ENCODE measurements at places on chromosomes 11 and 22.

GRCh38 chr11:11555208-11555607, 66.6 kb downstream of the GALNT18 start:
- DNase-seq, result no peak

GRCh38 chr11:45933131-45933831, 10.8 kb downstream of the LARGE2 start:
- no peak for DNase-seq

DNA sequence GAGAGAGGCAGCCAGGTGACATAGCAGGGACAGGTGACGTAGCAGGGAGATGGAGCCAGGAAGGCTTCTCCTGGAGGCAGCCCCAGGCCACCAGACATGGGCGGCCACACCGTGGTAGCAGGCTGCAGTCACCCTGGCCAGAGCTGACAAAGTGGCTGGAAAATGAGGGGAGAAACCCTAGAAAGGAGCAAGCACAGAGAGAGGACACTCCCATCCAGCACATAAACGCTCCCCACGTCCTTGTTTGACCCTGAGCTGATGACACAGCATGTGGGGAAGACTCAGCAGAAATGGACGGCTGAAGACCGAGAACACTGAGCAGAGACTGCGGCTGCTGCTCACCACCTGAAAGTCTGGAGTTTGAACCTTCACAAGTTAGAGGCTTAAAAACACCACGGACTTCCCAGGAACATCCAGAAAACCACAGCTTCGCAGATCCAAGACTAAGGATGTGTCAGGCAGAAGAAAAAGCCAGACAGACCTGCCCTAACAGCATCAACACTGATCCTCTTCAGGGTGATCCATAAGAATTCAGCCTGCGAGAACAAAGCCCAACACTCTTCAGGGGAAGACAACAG, 28.7 kb downstream of the DRD4 start:
- DNase-seq, result no peak

DNA sequence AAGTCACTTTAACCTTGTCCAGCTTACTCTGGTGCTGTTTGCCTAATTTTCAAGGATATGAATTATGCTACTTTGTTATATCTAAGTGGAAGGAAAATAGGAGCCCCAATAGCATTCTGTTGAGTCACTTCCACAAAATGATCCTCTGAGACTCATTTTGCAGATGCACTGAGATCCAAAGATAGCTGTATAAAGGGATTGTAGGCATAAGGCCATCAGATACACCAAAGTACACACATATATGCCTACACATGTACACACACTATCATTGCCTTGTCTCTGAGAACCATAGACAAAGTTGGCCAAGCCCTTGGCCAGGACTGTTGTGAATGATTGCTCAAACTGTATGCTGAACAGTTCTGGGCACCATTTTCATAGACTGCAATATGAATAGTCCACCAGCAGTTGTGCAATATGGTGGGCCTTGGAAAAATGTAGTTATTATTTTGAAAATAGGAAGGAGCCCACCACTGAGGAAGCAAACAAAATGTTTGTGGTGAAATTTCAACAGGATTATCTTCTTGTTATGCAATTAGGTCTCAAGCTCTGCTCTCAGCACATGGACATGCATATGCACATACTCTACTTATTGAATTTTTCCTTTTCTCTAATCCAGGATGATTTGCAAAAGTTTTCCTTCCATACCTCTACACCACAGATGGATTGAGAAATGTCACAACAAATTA, 186.0 kb upstream of the CTSC start:
- DNase-seq, result no peak

Data from activated naive CD8-positive, alpha-beta T cell treated with anti-CD3 and anti-CD28 coated beads, Interleukin-2, amount 50 U/mL, for 16 hours (primary cell).